ENCODE measurements at places on chromosomes 2 and 18. TPM values are rescaled to one million over a fixed set of nuclear protein-coding genes. Genes with fewer than 3 reads are reported as not detected.

Gene HOXD8
- not detected for polyA plus RNA-seq

Gene RTKN
- 1.2 TPM for polyA plus RNA-seq

Gene NEB
- 0.10 TPM for polyA plus RNA-seq

Gene MITD1
- polyA plus RNA-seq, result 43.1 TPM

Gene SLC11A1
- polyA plus RNA-seq, result 0.32 TPM

Gene FSHR
- not detected for polyA plus RNA-seq

Gene NAT8
- not detected for polyA plus RNA-seq

Gene TUBA4B
- not detected for polyA plus RNA-seq

Gene DIS3L2
- 16.4 TPM for polyA plus RNA-seq

Gene SGPP2
- polyA plus RNA-seq, result 2.2 TPM

Gene OTX1
- not detected for polyA plus RNA-seq

Gene SIX2
- not detected for polyA plus RNA-seq

Gene FTCDNL1
- 1.4 TPM for polyA plus RNA-seq

All from CD8-positive, alpha-beta memory T cell (primary cell).